ENCODE measurements at places on chromosomes 16 and 17.
A peak's percentile ranks its signal among the peaks of the same experiment; 100 is the strongest.

GRCh38 chr16:11256661-11257130 lies 692 bp upstream of the SOCS1 start:
- no peak for DNase-seq

DNA sequence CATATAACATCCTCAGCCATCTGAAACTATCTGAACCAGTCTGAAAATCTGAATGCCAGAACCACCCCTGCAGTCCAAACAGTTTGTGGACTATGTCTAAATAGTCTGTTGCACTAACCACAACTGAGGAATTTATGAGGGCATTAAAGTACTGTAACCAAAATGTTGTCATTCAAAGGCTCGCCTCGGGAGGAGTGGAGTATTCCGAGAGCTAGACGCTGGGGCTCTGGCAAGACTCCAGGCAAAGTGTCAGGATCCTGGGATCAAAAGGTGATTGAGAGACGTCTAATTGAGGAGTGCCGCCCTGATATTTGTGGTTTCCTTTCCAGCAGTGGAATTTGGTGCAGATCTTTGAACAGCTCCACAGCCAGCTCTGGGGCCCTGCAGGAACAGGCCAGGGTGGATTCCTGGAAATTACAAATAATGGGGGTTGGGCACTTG lies 142.9 kb upstream of the MYOCD start:
- no peak for DNase-seq

GRCh38 chr17:78970834-78971755 lies 8.6 kb downstream of the LGALS3BP start:
- DNase-seq: peak; percentile 74

- DNase-seq: no peak
Measured at GRCh38 chr16:50153596-50154419, 702 bp downstream of the TENT4B start.

DNA sequence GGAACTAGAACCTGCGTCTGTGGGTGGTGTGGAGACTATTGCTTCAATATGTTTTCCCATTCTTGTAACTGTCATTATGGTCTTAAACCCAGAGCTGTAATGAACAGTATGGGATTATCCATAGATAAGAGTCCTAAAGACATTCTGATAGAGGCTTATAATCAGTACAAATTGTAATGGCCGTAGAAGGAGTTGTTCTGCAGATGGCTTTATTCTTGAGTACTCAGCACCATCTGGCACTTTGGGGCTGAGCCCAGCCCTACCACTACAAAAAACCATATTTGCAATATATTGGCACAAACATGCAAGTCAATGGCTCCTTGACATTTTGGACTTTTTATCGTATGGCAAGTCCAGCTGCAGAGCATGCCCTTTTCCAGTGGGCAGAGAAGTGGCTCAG lies 150.0 kb downstream of the HS3ST4 start:
- peak; percentile 33 for DNase-seq

DNA sequence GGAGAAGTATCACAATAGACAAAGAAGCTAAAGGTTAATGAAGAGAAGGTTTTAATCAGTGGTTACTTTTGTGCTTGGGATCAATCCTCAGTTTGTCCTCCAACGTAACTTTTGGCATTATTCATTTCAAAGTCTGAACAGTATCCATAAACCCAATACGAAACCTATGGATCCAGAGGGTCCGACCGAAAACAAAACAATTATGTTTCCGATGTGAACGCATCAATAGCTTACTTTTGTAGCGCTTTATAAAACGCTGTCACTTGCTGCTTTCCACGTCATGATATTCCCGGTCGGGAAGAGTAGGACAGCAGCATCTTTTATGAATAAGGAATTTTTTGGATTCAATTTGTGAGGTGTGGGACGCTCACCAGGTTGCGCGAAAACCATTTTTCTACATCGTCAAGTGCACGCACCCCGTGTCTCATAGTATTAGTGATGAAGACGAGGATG lies 383.8 kb downstream of the ZFHX3 start:
- no peak for DNase-seq

GRCh38 chr16:55592306-55592705 lies 25.8 kb downstream of the CAPNS2 start:
- no peak for DNase-seq

DNA sequence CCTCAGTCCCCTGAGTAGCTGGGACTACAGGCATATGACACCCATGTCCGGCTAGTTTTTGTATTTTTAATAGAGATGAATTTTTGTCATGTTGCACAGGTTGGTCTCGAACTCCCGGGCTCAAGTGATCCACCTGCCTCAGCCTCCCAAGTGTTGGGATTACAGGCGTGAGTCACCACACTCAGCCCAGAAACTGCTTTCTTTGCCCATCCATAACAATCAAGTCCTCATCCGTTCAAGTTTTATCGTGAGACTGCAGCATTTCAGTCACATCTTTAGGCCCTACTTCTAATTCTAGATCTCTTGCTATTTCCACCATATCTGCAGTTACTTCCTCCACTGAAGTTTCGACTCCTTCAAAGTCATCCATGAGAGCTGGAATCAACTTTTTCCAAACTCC lies 6.4 kb downstream of the NPRL3 start:
- no peak for DNase-seq

DNA sequence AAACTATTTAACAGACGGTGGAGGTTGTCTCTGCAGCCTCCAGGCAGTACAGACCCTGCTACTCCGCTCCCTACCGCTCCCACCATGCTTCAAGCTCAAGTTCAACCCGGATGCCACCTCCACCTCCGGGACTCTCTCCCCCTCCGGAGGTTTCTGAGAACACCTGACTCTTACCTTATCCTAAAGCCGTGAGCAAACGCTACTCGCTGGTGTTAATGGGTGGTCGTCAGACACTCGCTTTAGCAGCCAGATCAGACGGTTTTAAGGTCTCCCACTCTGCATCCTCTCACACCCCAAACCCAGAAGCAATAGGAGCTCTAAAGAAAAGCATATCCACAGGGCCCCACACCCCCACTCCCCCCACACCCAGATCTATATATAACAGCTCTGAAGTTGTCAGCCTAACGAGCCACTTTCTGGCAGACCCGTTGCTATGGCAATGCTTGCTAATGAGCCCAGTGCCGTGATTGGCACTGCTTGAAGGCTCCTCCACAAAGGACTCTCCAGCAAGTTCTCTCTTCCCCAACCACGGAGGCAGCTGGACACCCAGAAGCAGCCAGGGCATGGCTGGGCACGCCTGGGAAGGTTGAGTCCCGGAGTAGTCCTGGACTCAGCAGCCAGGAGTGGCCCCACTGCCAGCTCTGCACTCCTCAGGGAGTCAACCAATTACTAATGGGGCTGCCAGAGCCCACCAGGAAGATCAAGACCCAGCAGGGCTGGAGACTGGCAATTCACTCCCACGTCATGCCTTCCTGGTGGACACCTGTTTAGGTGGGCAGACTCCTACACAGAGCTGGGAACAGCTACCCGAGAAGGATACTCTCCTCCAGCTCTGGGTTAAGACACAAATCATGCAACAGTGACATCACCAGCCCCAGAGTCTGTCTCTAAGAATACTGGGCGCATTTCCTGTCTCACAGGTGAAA lies 121.2 kb upstream of the RCVRN start:
- DNase-seq: no peak

DNA sequence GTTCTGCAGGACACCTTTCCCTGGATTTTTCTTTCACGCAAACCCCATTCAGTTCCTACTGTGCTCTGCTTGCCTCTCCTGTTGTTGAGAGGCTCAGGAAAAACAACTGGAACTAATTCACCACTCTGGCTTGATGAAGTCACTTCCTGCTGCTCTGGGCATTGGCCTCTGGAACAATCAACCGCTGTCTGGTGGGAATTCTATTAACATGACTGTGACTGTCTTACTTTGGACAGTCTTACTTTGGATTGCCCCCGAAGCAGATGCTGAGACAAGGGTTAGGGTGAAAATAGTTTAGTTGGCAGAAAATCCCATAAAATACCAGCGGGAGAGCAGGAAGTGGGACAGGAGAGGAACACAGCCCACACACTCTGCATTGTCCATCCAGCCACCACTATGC lies 90.0 kb upstream of the HSBP1 start:
- DNase-seq: no peak

GRCh38 chr17:83198366-83199341 lies 119.2 kb downstream of the METRNL start:
- no peak for DNase-seq

- DNase-seq: no peak
Measured at GRCh38 chr16:49806446-49806845, 49.5 kb downstream of the ZNF423 start.

GRCh38 chr17:48998587-48999440 lies 1.6 kb downstream of the IGF2BP1 start:
- no peak for DNase-seq

DNA sequence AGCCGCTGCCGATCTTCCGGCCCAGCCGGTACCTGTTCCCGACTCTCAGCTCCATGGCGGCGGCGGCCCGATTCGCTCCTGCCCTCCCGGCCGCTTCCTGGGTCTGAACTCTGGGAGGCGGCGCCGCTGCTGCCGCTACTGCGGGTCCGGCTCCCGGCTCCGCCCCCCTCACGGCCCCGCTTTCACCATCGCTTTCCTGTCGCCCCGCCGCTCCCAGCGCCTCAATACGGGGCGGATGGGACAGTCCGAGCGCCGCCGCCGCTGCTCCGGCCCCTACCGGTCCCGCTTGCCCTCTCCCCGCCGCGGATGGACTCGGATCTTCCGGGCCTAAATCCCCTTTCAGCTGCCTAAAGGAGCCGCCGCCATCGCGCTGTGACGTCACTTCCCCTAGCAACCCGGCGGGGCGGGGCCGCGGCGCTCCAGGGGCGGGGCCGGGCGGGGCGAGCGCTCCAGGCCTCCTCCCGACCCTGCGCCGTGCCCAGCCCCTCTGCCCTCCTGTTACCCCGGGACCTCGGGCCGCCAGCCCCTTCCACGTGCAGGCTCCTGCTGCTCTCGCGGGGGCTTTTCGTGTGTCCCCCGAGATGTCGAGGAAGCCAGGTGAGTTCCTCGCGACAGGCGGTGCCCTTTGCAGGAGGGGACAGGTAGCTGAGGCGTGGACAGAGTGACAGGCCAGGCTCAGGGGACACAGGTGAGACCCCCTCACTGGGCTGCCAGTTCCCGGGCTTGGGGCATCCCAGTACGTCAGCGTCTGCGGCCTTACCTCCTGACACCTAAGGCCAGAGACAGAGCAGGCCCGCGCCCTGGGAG lies at the start of gene CSNK1D:
Gene CSNK1D (minus strand): TSS at position 374 of the 807 bp plus-strand sequence. CDS start 319 bp downstream, at position 55.
- peak; percentile 87 for DNase-seq

GRCh38 chr17:78239489-78239931 lies 8.1 kb downstream of the TMEM235 start:
- DNase-seq: no peak

- no peak for DNase-seq
Measured at GRCh38 chr16:27427538-27427937, 25.6 kb downstream of the IL21R start.

Measured in NCI-H1092 treated with DMSO at 0.1 percent for 48 hours (cell line).